NCI-H510A treated with DMSO at 0.1 percent for 48 hours (cell line): ENCODE measurements at places on chromosomes 7 and 10.

DNA sequence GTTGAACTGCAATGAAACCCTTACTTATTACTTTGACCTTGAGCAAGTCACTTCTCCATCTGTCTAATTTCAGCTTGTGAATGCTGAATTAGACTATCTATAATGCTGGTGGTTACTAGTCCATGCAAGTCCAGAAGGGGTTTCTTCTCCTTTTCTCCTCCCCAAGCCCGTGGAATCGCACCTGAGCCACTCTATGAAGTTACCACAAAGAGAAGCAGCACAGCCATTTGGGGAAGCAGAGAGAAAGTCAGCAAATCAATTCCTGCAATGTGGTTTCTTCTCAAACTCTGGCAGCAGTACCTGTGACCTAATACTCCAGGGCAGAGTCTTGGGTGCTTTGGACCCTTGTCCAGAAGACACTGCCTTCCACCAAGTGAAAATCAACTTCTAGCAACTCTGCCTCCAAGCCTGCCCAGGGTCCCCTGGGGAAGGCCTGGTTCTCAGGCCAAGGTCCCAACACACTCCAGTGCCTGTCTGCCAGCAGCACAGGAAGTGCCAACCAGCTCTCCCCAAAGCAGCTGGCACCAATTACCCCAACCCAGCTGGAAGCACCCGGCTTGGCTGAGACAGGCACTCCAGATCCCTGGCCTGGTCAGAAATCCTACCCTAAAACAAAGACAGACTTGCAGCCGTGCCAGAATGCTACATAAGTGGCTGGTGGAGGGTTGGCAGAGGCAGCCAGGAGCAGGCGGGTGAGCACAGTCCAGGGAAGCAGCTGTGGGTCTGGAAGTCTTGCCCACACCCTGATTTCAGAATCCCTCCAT, 200.3 kb downstream of the LSM5 start:
- DNase-seq = no peak

- peak; percentile 85 for DNase-seq
These were observed 96.9 kb downstream of the SORBS1 start for GRCh38 chr10:95464280-95464679.

DNA sequence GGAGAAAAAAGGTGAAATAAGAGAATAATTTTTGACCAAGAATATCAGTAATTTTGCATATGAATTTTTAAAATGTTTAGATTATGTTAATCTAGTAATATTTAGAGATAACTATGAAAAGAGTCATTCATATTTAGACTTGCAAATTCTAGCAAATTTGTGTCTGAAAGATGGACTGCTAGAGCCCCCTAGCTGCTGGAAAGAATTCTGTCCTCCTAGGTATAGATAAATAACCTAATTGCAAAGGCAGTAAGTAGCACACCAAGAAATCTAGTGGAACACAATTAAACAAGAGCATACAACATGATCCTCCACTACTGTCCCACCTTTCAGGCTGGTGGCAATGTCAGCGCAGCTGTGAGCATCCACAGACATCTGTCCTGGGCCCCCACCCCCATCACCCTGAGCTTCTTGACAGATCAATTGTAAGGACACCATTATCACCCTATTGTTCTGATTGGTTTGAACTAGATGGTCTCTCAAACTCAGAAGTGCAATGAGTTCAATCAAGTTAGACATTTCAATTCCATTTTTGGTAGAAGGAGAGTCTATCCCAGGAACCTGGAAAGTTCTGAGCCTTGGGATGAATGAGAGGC, 15.0 kb upstream of the GFRA1 start:
- DNase-seq = peak; percentile 51

DNA sequence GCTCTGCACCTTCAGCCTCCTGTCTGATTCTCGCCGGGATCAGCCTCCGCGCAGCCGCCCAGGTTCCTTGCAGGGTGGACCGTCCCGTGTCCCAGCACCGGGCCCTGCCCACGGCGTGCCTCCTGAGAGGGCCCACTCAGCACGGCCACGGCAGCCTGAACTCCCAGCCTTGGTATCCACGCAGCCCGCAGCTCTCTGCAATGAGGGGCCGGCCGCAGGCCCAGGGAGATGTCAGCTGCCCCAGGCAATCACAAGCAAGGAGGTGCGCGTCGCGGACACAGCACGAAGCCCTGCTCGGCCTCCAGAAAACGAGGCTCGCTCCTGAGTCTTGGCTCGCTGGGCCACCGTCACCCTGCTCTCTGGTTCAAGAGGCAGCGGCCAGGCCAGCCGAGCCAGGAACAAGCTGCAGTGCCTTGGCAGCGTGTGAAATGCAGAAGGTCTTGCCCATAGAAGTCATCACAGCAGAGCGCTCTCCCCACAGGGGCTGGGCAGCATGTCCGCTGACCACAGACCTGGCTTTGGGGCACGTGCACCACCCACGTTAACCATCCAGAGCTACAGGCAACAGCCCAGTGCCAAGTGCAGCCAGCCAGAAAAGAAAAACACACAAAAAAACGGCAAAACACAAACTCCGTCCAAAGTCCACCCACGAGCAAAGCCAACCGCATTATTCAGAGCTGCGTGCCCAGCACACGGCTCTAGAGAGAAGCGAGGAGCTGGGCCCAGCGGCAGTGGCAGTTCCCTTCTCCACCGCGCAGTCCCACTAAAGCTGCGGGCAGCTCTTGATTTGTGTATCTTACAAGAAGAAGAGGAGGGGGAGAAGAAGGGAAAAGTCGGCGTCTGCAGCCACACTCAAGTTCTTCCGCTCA, 13.9 kb downstream of the GPER1 start:
- no peak for DNase-seq

DNA sequence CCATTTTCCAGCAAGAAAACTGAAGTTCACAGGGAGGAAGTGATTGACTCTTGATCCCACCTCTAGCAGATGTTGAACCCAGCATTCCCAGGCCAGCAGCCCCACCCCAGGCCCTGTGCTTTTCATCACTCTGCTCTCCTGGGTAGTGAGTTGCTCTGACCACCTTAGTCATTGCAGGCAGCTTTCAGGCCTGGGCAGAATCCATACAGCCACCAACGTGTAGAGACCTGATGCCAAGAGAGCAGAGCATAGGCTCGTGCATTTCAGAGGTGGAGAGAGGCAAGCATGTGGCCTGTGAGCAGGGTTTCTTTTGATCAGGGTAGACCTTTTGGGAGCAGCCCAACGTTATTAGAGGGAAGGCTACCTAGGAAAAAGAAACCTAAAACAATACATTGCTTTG, 334.6 kb downstream of the PTEN start:
- DNase-seq = no peak

GRCh38 chr7:78062214-78062613, 263.6 kb downstream of the PHTF2 start:
- no peak for DNase-seq

DNA sequence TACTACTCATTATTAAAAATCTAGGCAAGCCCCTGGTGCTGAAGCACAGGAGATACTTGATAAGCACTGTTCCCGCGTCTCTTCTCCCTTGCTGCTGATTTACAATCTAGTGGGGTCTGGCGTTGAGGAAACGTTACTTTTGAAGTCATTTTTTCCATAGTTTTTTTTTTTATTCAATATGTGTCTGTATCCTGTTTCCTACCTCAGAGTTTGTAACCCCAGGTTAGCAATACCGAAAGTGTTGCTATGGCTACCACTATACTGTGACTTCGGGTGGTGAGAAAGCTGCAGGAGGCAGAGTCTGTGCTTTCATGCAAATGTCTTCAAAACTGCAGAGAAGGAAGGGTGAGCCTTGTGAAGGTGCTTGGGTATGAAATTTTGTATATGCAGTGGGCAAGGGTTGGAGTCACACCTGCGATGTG, 458.8 kb upstream of the GHITM start:
- no peak for DNase-seq

- DNase-seq = no peak
These were observed 146.1 kb upstream of the TMEM196 start for GRCh38 chr7:19919261-19920095.

- no peak for DNase-seq
These were observed 15.4 kb upstream of the ZRANB1 start for GRCh38 chr10:124926548-124926947.

DNA sequence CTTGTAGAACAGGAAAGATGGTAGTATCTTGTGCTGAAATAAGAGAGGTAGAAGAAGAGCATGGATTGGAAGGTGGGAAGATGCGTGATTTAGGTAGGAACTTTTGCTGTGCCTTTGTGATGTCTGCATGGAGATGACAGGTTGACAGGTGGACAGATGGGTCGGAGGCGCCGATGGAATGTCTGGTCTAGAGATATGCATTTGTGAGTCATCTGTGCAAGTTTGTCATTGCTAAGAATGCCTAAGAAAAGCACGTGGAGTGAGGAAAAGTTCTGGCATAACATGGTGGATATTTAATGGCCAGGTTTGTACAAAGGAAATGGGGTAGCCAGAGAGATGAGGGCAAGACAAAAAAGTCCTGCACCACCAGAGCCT, 76.0 kb upstream of the ARMC3 start:
- DNase-seq = no peak

- peak; percentile 72 for DNase-seq
These were observed 8.3 kb downstream of the IQCE start for GRCh38 chr7:2566890-2567678.

GRCh38 chr10:129614341-129614740, 147.3 kb downstream of the MGMT start:
- no peak for DNase-seq

DNA sequence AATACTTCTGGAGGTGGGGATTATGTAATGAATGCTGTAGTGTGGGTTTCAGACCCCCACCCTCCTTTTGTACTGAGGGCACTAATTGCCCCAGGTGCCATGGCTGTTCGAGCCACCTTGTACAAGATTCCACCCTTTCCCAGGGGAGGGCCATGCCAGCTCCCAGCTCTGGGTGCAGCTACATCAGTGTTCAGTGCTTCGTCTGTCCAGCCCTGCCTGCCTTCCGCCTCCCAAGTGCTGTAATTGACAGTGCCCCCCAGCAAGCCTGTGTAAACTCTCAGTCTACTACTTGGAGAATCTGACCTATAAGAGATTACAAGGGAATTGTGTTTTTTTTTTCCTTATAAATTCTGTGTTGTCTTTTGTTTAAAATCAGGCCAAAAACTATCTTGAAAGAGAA, 33.0 kb downstream of the GTF2I start:
- DNase-seq = no peak

- no peak for DNase-seq
These were observed 638.2 kb upstream of the FZD8 start for GRCh38 chr10:36280321-36280741.

DNA sequence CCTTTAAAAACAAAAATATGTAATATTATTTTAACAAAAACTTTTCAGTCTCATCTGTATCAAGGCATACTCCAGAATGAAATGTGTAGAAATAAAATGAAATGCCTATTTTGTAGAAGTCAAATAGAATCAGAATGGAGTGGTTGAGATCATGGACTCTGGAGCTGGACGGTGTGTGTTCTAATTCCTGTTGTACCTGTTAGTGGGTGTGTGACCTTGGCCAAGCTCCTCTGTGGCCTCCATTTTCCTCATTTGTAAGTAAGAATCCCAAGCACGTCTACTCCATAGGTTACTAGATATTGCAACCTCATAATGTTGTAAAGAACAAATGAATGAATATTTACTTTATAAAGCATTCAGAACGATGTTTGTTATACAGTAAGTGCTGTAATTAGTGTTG, 74.9 kb downstream of the HDAC9 start:
- peak; percentile 13 for DNase-seq

DNA sequence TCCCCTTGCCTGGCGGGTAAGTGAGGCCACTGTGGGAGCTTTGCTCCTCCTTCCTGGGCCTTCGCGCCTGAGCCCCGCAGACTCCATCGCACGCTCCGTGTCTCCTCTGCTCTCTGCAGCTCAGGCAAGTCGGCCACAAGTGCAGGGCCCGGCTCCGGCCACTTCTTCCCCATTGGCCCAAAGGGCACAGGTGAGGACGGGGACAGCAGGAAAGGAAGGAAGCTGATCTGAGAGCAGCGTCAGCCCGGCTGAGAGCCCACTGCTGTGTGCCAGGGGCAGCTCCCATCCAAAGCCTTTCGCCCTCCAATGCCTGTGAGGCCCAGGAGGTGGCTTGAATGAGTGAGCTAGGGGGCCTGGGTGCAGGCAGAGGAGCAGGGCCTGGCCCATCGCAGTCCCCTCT, 33.7 kb upstream of the RHEB start:
- DNase-seq = no peak

GRCh38 chr10:73956476-73957359, 41.2 kb upstream of the VCL start:
- DNase-seq = no peak

GRCh38 chr7:93212881-93213280, 13.4 kb downstream of the HEPACAM2 start:
- DNase-seq = no peak

DNA sequence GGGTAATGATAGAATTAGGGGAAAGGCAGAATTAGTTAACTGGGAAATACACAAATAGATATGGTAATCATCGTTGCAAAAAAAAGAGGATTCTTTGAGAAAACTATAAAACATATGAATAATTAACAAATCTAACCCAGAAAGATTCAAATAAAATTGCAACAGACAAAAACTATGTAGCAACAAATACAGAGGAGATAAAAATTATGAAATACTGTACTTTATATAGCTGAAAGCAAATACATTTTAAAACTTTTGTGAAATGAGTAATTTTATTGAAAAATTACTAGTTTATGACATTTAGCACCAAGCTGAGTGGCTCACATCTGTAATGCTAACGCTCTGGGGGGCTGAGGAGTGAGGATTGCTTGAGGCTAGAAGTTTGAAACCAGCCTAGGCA, 356.7 kb downstream of the CALN1 start:
- no peak for DNase-seq

GRCh38 chr7:18508443-18509427, 13.2 kb downstream of the HDAC9 start:
- DNase-seq = no peak

DNA sequence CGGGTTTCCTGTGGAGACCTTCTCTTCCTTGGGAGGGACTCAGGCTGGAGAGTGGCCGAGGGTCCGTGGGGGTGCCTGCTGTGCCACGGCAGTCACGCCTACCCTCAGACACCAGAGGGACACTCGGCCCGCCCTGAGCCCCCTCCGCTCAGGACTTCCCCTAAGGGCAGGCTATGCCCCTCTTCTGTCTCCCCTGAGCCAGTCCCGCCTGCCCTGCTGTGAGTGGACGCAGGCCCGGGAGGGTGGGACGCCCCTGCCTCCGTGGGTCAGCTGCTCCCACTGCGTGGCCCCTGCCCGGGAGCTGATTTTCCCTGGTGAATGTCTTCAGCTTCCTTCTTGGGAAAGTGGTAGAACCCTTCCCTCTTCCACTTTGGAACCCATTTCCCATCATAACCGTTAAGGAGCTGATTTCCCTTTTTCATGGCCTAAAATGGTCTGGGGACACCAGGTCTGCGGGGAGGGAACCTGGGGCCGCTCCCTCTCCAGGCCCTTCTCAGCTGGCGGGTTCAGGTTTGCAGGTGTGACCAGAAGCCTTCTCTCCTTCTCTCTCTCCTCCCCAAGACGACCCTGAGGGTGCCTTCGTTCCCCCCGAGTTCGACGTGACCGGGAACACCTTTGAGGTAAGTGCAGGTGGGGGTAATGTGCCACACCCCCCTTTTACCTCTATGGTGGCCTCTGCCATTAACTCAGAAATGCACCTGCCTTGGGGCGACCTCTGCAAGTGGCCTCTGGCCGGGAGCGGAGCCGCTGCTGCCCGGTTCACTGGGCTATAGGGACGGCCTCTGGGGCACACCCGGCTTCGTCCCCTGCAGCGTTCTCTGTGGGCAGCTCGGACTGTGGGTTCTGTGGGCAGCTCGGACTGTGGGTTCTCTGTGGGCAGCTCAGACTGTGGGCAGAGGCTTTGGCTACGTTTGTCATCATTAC, 7.9 kb downstream of the KNDC1 start:
- DNase-seq = no peak
